ENCODE measurements at places on chromosomes 2 and 18.

DNA sequence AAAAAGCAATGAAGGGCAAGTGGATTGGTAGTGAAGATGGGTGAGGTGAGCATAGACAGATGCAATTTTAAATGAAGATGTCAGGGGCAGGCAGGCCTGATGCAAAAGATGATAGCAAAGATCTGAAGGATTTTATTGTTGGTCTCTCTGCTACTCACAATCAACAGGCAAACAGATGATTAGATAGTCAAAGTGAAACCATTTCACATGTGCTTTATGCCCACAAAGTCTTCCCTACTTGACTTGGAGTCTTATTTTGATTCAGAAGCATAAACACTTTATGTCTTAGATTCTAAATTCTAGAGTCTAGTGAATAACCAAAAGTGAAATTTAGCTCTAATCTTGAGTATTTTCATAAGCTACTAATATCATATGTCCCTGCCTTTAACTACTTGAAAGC lies 153.8 kb upstream of the HNRNPA3 start:
- DNase-seq: no peak

- no peak for DNase-seq
Measured at GRCh38 chr2:69053416-69053965, 40.5 kb downstream of the ANTXR1 start.

DNA sequence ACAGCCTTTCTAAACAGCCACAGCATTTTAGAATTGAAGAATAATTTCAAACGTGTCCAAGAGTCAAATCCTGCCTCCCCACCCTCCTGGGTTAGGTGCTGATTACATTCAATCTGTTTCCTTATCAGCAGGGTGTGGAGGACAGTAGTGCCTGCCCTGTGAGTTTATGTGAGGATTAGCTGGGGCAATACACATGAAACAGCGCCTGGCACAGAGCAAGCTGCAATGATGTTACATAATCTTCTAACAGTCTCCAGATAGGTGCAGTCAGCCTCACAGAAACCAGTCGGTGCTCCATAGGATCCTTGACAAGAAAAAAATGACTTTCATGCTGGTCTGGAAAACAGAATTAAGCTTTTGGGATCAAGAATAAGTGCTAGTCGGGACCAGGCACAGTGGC lies 91.7 kb upstream of the ITGA6 start:
- DNase-seq: no peak

DNA sequence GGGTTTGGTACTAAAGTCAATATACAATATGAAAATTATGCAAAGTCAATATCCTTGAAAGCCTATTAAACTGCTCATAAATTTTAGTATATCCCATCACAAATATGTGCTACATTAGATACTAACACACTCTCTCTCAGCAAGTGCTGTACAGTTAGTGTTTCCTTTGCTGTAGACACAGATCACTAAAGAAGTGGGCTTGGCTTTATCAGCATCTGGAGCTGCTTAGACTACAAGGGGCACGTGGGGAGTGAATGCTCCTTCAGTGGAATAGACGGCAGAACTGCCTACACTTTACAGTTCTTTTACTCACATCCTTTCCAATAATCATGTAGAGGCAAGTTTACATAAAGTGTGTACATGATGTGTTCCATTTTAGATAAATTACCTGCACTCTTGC lies 26.0 kb upstream of the EFEMP1 start:
- no peak for DNase-seq

DNA sequence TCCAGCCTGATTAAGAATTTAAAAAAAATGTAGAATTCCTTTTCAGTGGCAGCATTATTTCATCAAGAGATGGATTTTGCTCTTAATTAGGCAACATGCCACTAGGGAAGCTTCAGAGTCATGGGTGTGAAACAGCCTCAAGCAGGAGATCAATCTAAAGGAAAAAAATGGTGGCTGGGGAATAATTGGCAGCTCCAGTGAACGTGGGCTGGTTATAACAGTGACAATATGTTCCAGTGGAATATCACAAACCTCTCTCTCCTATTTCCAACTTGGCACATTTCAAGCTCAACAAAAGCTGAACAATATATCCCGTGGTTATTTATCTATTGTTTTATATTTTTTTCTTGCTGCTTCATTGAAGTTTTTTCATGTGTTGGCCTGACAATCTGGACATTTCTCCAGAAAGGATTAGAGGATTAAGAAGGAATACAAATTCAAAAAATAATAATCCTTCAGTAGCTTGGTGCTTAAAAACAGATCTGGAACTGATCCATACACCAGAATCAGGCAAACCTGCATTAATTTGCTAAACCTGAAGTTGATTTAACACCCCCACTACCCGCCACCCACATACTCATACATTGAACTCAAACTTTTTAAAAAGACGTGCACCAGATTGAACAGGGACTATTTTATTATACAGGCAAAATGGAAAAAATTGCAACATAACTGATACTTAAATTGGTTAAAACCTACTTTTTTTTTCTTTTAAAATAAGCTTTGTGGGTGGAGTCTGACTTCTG lies 255.9 kb upstream of the SPRED2 start:
- no peak for DNase-seq

DNA sequence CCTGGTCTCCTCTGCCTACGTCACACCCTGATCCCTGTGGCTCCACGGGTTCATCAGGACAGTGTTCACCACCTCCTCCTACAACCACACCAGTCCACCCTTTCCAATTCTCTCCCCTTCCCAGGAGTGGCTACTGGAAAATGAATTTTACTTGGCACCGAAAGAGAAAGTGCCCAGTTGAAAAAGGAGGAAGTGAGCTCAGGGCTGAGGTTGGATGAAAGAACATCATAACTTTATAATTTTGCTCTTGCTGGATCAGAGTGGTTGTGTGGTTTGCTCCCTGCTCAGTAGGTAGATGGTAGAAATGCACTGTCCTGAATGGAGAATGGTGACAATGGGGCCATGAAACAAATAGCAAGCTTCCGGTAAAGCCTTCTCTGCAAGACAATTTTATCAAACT lies 140.3 kb upstream of the DDX18 start:
- no peak for DNase-seq

All from kidney glomerular epithelial cell (primary cell).